ENCODE measurements at places on chromosomes 16 and 17.

GRCh38 chr17:62804025-62804424 lies 4.1 kb downstream of the MARCHF10 start:
- DNase-seq: no peak

DNA sequence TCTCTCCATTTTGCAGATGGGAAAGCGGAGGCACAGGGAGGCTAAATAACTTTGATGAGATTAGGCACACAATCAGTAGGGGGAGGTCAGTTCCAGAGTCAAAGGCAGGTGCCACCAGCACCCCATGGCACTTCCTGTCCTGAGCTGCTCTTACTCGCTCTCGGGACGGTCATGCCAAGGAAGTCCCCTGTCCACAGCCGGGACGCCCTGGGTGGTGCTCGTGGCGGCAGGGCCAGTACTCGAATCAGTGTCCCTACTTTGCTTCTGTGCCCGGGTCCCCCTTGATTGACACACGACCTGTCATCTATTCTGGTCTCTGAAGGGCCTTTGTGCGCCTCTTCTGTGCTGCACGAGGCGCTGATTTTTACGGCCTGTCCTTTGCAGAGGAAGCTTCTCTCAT lies 31.3 kb downstream of the IRF8 start:
- DNase-seq: no peak

DNA sequence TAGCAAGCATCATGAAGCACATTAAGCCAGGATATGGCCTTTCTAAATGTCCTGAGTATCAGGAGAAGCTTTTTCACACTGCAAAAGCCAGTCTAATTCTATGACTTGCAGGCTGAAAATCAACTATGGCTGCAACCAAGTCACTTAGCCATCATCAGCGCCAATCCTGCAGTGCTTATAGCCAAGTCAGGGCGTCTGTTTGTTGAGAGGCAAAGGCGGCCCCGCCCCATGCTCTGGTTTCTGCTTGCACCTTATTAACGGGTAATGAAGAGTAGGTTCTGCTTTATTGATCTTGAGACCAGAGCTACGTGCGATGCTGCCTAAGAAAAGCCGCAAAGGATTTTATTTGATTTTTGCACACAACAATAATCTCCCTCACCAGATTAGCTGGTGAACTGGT lies 88.4 kb downstream of the CDH13 start:
- no peak for DNase-seq

DNA sequence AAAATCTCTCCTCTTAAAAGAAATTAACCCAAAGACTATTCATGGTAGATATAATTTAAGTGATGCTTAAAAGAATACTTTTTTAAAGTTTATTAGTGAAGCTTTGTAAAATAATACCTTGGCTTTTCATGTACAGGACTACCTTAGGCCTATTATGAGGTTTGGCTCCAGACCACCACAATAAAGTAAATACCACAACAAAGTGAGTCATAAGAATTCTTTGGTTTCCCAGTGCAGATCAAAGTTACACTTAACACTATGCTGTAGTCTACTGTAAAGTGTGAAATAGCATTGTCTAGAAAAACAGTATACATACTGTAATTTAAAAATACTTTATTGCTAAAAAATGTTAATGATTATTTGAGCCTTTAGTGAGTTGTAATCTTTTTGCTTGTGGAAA lies 31.7 kb downstream of the CLTC start:
- DNase-seq: no peak

- DNase-seq: no peak
Measured at GRCh38 chr16:69276148-69277115, 34.7 kb upstream of the VPS4A start.

GRCh38 chr17:50691550-50692447 lies 15.9 kb downstream of the ANKRD40 start:
- DNase-seq: no peak

GRCh38 chr16:57476546-57477410 lies 9.5 kb downstream of the DOK4 start:
- no peak for DNase-seq

- no peak for DNase-seq
Measured at GRCh38 chr17:43550754-43551153, 4.6 kb upstream of the ETV4 start.

DNA sequence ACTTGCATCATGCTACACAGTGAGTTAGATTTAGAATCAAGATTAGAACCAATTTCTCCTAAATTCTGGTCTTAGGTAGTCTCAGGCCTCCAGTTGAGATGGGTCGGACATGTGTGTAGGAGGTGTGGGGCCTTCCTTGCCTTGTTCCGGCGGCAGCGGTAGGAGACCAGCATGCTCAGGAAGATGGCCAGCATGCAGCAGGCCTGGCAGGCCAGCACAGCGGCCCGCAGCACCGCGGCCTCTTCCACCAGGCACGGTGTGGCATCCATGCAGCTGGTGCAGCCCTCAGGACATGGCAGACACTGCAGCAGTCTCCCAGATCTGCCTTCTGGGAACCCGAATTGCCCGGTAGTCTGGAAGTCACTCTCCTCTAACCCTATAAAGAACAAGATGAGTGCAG lies 6.9 kb downstream of the GPR179 start:
- DNase-seq: no peak

DNA sequence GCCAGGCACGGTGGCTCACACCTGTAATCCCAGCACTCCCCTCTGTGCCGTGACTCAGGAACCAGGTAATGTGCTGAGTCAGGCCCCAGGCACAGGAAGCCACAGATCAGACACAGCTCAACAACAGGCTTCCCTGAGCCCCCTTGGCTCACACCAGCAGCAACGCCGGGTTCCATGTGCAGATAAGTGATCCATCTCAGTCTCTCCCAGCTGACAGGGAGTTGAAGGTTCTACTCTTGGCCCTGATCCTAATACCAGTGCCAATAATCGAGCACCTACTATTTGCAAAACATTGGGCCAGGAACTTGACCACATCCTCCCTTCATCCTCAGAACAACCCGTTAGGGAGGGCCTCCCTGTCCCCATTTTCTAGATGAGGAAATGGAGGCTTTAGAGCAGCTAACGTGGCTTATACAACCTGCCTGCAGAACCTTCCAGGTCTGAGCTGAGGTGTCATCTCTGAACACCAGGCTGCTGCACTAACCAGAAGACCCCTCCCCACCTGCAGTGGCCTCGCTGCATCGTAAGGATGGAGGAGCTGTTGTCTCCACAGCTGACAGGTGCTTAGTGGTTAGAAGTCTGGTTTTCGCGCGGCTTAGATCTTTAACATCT lies 64.8 kb upstream of the AMZ2 start:
- no peak for DNase-seq

DNA sequence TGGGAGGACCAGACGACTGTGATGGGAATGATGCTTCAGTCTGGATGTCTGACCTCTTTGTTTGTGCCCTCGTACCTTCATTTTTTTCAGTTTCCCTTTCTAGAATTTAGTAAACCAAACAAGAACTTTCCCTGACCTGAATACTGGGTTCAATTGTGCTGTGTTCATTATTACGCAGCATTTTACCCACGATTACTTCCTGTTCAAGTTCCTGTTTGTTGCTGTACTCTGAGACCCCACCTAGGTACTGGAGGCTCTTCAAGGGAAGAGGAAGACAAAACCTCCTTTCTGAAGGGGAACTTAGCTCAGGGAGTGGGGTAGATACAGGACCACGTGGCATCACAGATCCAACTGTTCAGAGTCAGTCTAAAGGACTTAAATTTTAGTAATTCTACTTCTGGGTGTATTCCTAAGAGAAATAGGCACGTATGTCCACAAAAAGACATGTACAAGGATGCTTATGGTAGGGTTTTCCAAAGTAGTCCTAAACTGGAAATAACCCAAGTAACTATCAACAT lies 9.2 kb upstream of the PRKCB start:
- no peak for DNase-seq

- DNase-seq: no peak
Measured at GRCh38 chr16:17358355-17358754, 112.4 kb downstream of the XYLT1 start.

DNA sequence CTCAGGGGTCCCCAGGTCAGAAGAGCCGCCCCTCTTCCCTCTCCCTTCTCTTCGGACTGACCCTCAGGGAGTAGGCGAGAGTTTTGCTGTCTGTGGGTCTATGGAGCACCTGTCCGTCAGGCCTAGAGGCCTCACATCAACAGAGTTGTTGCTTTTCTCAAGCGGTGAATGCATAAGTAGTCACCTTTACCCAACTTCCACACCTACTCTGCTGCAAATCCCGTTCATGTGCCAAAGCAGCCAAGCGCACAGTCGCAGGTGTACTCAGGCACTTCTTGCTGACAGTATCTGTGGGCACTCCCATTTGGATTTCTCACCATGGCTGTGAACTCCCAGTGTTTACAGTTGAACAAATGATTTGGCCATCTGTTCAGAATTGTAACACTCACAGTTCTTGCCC lies 4.0 kb upstream of the FA2H start:
- no peak for DNase-seq

DNA sequence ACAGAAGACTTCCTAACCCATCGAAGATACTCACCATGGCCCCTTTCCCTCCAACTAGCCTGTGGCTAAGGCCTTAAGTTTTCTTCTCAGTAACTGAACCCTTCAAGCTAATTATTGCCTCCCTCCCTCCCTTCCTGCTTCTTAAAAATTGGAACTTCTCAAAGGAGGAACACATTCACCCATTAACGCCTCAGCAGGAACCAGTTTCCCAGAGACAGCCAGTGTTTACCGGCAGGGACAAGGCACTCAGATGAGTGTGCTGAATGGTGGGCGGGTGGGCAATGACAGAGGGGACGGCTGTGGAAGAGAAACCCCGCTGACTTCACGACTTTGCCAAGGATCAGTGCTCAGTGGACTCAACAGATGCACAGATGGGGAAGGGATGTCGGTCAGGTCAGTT lies 20.3 kb downstream of the PITPNA start:
- DNase-seq: no peak

DNA sequence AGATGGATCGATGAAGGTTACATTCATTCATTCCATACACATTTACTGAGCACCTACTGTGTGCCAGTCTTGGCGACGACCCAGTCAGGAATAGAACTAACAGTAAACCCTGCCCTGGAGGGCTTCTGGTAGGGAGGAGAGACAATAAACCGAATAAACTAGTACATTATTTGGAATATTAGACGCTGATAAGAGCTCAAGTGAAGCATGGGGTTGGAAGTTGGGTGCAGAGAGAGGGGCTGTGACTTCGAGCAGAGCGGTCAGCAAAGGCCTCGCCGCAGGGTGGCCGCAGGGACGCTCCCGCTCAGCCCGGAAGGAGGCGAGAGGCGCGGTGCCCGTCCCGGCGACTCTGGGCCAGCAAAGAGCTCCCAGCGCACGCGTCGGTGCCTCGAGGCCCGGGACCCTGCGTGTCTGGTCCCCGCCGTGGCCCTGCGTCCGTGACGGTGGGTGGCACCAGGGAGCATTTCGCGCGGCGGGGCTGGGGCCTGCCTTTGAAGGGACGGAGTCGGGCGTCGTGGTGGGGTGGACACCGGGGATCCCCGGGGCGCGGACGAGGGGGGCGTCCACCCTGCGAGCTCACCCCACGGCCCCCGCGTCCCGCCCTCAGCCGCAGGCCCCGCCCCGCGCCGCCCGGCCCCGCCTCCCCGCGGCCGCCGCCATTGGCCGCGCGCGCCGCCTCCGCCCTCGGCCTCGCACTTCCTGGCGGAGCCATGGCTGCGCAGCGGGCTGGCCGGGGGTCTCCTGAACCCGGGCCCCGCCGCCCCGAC lies at the start of gene KLHL36:
Gene KLHL36 (plus strand): TSS at position 684 of the 767 bp plus-strand sequence. CDS start 2,357 bp downstream, outside the sequence.
- DNase-seq: no peak

DNA sequence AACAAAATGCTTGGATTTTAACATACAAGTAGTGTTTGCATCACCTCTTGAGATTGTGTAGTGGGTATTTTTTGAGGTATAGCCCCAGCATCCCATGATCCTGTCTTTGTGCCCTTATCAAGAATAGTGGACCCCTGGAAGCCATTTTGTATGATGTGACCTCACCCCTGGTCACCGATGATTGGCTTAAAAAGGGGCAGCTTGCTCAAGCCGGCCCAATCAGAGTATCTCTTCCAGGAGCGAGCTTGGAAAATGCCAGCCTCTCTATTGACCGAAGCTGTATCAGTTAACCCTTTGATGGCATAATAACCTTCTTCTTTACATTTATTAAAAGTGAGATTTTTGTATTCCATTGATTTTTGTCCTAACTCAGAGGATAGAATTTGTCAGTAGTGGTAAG lies 55.5 kb upstream of the FAM20A start:
- DNase-seq: no peak

GRCh38 chr17:27336184-27336583 lies 42.3 kb downstream of the WSB1 start:
- no peak for DNase-seq

DNA sequence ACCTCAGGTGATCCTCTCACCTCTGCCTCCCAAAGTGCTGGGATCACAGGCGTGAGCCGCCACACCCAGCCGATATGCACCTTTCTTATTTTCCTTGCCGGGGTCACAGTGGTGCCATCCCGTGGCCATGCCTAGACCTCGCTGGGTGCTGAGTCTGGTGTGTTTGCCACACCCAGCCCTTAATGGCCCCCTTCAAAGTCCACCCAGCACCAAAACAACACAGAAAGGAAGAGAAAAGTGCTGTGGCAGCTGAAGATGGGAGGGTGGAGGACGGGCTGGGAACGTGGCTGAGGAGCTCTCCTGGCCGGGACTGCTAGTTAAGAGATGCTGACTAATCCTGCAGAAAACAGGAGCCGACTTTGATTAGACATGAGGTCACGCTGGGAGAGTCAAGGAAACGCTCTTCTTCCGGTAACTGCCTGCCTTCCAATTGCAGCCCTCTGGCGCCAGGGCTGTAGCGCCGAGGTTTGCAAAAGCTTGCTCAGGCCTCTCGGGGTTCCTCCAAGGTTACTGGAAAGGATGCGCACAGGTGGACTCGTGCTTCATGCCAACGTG lies 10.9 kb downstream of the SLC43A2 start:
- DNase-seq: no peak

DNA sequence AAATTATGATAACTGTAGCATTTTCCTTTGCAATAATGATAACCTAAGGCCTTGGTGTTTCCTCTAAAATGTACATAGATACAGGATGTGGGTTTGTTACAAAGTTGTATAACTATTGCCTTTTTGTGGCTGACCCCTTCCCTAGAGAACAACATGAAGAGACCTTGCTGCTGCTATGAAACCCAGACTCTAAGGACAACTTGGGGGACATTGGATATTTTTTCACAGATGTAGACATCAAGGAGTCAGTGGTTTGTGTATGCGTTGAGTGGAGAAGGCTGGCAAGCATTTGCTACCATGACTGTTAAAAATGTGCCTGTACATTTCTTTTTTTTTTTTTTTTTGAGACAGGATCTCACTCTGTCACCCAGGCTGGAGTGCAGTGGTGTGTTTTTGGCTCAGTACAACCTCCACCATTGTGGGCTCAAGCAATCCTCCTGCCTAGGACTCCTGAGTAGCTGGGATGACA lies 12.3 kb downstream of the HMOX2 start:
- DNase-seq: no peak
